ENCODE measurements at places on chromosomes 3 and 15. TPM values are rescaled to one million over a fixed set of nuclear protein-coding genes. Genes with fewer than 3 reads are reported as not detected.

- H3K36me3 ChIP-seq, result no peaks in the 10 kb centered on the region
- H3K4me1 ChIP-seq, result no peaks in the 10 kb centered on the region
- H3K27me3 ChIP-seq, result peaks cover 6% of the 10 kb centered on the region
Observed at GRCh38 chr3:12285003-12285555, 3.8 kb upstream of the PPARG start.

- H3K36me3 ChIP-seq, result no peaks in the 10 kb centered on the region
- DNase-seq, result no peak
- H3K4me3 ChIP-seq, result no peak overlapping the region
Observed at GRCh38 chr3:58484045-58484721, 7.7 kb upstream of the KCTD6 start.

GRCh38 chr3:114872588-114872987 lies 274.5 kb downstream of the ZBTB20 start:
- H3K4me1 ChIP-seq, result peaks cover 10% of the 10 kb centered on the region
- no peak overlapping the region for H3K4me3 ChIP-seq
- H3K27ac ChIP-seq, result no peak overlapping the region
- no peak for DNase-seq
- H3K27me3 ChIP-seq, result no peaks in the 10 kb centered on the region
- H3K36me3 ChIP-seq, result no peaks in the 10 kb centered on the region

DNA sequence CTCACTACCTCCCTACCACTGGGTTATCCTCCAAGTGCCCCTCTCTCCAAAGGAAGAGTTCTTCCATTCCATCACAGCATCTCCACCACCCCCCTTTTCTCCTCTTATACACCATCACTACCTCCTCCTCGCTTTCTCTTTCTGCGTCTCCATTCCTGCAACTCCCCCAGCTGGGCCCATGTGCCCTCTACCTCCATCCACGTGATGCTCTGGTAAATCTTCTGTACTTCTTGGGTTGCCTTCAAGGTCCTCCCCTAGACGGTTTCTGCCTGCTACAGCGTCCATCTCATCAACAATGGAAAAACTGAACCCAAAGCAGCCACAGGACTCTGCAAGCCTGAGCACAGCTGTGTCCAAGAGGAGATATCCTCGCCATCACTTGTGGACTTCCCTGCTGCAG lies 129.5 kb upstream of the SLCO3A1 start:
- no peak for DNase-seq
- no peaks in the 10 kb centered on the region for H3K4me1 ChIP-seq
- no peak overlapping the region for H3K27ac ChIP-seq
- no peaks in the 10 kb centered on the region for H3K27me3 ChIP-seq

DNA sequence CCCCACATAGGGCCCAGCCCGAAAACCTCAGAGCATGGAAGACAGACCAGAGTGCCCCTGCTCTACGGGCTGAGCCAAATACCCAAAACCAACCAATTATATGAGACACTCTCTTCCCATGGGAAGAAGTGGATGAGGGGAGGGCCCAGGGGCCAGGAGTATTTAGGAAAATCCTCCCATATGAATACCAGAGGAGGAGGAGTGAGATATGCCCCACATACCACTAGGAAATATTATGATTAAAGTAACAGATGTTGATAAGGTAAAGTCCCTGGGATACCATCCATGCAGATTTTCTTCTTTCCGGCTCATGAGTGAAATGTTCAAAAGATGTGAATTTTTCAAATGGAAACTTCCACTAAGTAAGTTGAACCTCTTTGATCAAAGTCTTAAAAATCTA lies 50.4 kb downstream of the MESD start:
- peaks cover 6% of the 10 kb centered on the region for H3K27me3 ChIP-seq
- DNase-seq, result no peak
- H3K36me3 ChIP-seq, result peaks cover 4% of the 10 kb centered on the region
- peaks cover 13% of the 10 kb centered on the region for H3K4me1 ChIP-seq
- no peak overlapping the region for H3K4me3 ChIP-seq
- H3K27ac ChIP-seq, result no peak overlapping the region

GRCh38 chr15:66496951-66497501 lies 536 bp downstream of the SNAPC5 start:
- H3K36me3 ChIP-seq, result peaks cover 33% of the 10 kb centered on the region
- H3K27me3 ChIP-seq, result peaks cover 4% of the 10 kb centered on the region
- H3K4me1 ChIP-seq, result peaks cover 28% of the 10 kb centered on the region
- H3K27ac ChIP-seq, result peak overlapping the region; percentile 93

DNA sequence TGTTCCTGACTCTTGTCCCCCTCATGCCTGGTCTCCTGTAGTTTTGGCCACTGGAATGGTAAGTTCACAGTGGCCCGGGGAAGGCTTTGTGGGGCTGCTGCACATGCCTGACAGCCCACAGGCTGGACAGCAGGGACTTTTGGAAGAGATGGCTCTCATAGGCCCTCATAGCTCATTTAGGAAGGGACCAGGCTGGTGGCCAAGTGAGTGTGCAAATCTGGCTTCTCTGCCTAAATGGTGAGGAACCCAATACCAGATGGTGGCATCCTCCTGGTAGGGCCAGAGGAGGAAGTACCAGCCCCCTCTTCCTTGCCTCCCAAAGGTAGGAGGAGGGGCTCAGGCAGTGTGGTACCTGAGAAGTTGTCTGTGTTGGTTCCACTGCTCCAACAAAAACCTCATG lies 25.6 kb downstream of the ALPK3 start:
- H3K4me1 ChIP-seq, result peaks cover 14% of the 10 kb centered on the region
- no peak overlapping the region for H3K27ac ChIP-seq
- no peak for DNase-seq
- peaks cover 2% of the 10 kb centered on the region for H3K27me3 ChIP-seq

- H3K4me1 ChIP-seq, result no peaks in the 10 kb centered on the region
- DNase-seq, result no peak
- H3K27ac ChIP-seq, result no peak overlapping the region
- H3K4me3 ChIP-seq, result no peak overlapping the region
- H3K36me3 ChIP-seq, result no peaks in the 10 kb centered on the region
Observed at GRCh38 chr15:79117442-79118204, 27.0 kb upstream of the RASGRF1 start.

- no peaks in the 10 kb centered on the region for H3K36me3 ChIP-seq
- no peak for DNase-seq
- no peak overlapping the region for H3K27ac ChIP-seq
Observed at GRCh38 chr3:25849641-25850385, 59.9 kb downstream of the OXSM start.

TMEM39A gene
- 30.5 TPM for total RNA-seq

TNFAIP8L3 gene
- total RNA-seq, result 0.77 TPM

All from endothelial cell (in vitro differentiated cells).